ENCODE measurements at places on chromosomes 1 and 21. TPM values are rescaled to one million over a fixed set of nuclear protein-coding genes. Genes with fewer than 3 reads are reported as not detected.

The TRIM67 gene
- total RNA-seq, result under 0.01 TPM

The RHOU gene
- 0.87 TPM for total RNA-seq

The SPRR2A gene
- total RNA-seq, result not detected

The PTGER3 gene
- total RNA-seq, result 0.13 TPM

The OPRD1 gene
- total RNA-seq, result under 0.01 TPM

The CA14 gene
- total RNA-seq, result not detected

The SFT2D2 gene
- total RNA-seq, result 52.1 TPM

The DYNLT4 gene
- 0.12 TPM for total RNA-seq

The B3GALT5 gene
- total RNA-seq, result under 0.01 TPM

The GPA33 gene
- not detected for total RNA-seq

The IFNAR1 gene
- total RNA-seq, result 24.6 TPM

The ALX3 gene
- total RNA-seq, result not detected

The HSPB7 gene
- total RNA-seq, result 21.6 TPM

The NUDT4B gene
- 26.1 TPM for total RNA-seq

The FAM177B gene
- not detected for total RNA-seq

The CFHR3 gene
- not detected for total RNA-seq

The RASAL2 gene
- 17.9 TPM for total RNA-seq

The COL9A2 gene
- total RNA-seq, result 1.1 TPM

The TEDDM1 gene
- total RNA-seq, result not detected

The UBR4 gene
- 103 TPM for total RNA-seq

The RAP1GAP gene
- under 0.01 TPM for total RNA-seq

The FOXD3 gene
- total RNA-seq, result not detected

The METTL25B gene
- total RNA-seq, result 5.7 TPM

The WDR64 gene
- not detected for total RNA-seq

The PDC gene
- total RNA-seq, result 0.06 TPM

The GJA4 gene
- 1.6 TPM for total RNA-seq

The BTBD8 gene
- 4.0 TPM for total RNA-seq

The USP25 gene
- total RNA-seq, result 25.1 TPM

The LENEP gene
- 0.99 TPM for total RNA-seq

The KTI12 gene
- total RNA-seq, result 9.6 TPM

The IFI44 gene
- total RNA-seq, result 20.1 TPM

The AQP10 gene
- under 0.01 TPM for total RNA-seq

The ZSWIM5 gene
- total RNA-seq, result 0.75 TPM

The TEX38 gene
- total RNA-seq, result not detected

The SLC1A7 gene
- total RNA-seq, result 0.13 TPM

The VWA5B1 gene
- total RNA-seq, result not detected

The ADGRB2 gene
- total RNA-seq, result 4.0 TPM

The CD34 gene
- total RNA-seq, result 0.53 TPM

The C8A gene
- not detected for total RNA-seq

The ZNF124 gene
- 20.1 TPM for total RNA-seq

The PGLYRP4 gene
- not detected for total RNA-seq

The SPATA1 gene
- 0.92 TPM for total RNA-seq

The HTR6 gene
- total RNA-seq, result 0.13 TPM

The TDRD10 gene
- total RNA-seq, result 0.06 TPM

Data from aortic smooth muscle cell (primary cell).